Stimulated activated CD8-positive, alpha-beta memory T cell treated with anti-CD3 and anti-CD28 coated beads, Interleukin-7, amount 100 ng/mL, for 24 hours (primary cell): ENCODE measurements at places on chromosomes 2 and 18.

- DNase-seq = no peak
These were observed 99.0 kb downstream of the EFEMP1 start for GRCh38 chr2:55824551-55825096.

GRCh38 chr18:9825571-9826073, 60.2 kb upstream of the TXNDC2 start:
- DNase-seq = no peak

DNA sequence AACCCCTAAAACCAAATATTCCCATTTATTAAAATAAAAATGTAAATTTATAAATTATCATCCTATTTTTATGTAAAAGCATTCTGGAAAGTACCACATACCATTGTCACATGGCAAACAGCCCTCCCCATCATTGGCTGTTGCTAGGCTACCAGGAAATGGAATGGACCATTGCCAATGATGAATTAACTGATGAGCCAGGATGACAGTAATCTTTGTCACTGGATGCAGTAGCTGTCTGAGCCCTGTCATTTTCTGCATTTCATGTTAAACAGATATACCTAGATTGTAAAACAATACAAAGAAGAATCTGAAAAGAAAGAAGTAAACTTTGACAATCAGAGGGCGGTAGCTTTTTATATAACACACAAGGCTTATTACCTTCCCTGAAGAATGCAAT, 641.4 kb downstream of the BCL11A start:
- DNase-seq = no peak

- DNase-seq = no peak
These were observed 255.2 kb downstream of the ACKR3 start for GRCh38 chr2:236824836-236825235.

DNA sequence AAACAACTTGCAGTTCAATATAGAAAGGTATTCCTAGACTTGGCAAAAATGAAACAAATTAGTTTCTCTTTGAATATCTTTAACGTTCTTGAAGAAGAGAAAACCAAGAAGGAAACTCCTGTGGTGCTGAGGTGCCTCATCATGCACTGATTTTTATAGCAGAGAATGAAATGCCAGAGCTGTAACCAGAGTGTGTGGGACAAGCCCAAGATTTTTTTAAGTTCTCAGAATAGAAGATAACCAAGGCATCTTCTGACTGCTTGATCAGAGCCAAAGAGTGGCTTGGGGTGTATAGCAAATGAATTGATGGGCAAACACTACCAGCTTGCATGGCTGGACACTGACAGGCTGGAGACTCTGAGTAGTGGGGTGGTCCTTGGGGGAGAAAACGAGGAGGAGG, 7.9 kb downstream of the FHOD3 start:
- DNase-seq = no peak

DNA sequence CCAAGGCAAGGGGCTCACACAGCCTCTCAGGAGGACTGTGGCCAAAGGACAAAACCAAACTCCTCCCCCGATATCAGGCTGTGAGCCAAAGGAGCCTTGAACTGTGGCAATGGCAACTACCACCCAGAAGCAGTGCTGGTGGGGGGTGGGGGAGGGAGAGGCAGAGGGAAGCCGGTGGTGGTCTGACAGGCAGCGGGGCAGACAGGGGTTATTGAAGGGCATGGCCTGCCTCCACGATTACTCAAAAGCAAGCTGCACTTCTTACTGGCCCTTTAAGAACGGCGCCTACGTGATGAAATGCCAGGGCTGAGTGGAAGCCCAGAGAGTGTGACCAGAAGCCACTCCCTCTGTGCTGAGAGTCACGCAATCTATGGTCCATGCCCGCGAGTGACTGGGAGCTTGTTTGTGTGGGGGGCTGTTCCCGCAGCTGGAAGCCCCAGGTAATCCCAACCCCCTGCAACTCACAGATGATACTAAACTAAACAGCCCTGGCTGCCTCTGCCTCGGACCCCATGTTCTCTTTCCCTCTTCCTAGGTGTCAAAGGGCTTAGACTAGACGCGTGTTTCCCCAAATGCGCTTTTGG, 128.2 kb upstream of the CXCR4 start:
- no peak for DNase-seq

DNA sequence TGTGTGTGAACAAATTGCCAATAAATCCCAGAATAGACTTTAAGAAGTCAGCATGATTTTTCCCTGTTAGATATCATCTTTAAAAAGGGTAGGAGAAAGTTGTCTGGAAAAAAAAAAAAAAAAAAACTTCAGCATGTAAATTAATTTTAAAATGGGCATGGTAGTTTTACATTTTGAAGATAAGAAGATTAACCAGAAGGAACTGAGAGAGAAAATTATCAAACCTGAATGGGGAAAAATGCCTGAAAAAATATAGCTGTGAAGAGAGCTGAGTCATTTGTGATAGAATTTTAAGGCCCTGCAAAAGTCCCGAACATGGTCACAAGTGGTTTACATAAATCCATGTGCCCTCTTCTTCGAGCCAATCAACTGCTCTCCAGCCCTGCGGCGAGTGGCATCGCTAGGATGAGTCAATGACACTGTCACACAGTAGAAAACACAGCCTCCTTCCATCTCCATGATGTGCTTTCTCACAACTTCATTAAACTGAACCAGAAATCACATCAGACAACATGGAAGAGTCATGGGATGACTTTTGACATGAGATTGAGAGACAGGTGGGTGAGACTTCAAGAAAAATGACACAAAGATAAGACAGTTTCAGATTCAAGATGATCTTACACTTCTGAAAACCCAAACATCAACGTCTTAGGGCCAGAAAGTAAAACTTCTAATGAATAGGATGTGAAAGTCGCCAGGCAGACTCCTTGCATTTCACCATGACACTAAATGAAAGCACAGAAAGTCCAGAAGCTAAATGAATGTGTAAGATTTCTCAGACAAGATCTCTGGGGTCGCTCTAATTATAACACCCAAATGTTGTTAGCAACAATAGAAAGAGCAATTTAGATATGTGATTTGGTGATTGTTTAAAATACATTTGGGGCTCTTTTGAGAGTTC, 273.0 kb upstream of the ID2 start:
- DNase-seq = peak; percentile 33

DNA sequence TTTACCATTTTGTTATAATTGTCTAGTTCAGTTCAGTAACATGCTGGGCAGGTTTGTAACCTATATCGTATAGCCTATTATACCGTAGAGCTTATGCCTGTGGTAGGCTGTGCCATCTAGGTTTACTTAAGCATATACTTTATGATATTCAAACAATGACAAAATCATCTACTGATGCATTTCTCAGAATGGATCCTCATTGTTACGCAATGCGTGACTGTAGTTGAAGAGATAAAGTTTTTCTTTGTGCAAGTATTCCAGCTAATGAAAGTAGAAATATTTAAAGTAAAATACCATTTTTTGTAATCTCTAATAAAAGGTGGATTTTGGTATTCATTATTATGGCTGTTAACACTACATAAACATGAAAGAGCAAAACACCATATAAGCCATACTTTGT, 100.2 kb downstream of the LRRTM4 start:
- no peak for DNase-seq

DNA sequence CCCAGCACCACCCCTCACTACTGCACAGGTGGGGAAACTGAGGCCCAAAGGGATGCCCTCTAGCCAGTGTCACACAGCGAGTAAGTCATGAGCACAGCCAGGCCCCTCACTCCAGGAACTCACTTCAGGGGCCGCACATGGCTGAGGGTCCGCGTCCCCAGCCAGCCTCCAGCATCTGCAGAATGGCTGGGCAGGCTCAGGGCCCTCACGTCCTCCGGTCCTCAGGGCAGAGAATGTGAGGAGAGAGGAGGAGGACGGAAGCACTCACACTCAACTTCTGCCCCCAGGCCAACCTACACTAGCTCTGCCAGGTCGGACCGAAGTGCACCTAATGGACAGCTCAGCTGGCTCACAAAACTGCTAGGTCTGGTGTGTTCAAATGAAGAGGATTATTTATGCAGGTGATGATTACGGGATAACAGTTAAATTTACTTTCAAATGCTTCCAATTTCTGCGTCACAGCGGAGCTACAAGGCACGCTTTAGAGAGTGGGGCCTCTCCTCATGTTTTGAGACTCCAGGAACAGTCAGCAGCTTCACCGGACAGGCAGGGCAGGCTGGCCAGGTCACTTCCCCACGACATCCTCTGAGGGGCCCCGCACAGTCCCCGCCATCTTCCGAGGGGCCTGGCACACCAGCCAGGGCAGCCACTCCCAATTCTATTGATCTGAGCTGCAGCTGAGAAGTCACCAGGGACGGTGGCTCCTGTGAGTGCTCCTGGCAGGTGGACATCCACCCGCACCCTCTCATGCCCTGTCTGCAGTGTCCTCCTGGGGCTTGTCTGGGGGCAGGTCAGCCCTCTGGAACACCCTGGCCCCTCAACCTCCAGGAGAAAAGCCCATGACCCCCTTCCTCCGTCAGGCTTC, 26.5 kb downstream of the KIF1A start:
- DNase-seq = no peak

GRCh38 chr2:17515652-17516051, 2.6 kb downstream of the RAD51AP2 start:
- DNase-seq = no peak

GRCh38 chr2:43302182-43302960, 76.0 kb upstream of the ZFP36L2 start:
- no peak for DNase-seq

DNA sequence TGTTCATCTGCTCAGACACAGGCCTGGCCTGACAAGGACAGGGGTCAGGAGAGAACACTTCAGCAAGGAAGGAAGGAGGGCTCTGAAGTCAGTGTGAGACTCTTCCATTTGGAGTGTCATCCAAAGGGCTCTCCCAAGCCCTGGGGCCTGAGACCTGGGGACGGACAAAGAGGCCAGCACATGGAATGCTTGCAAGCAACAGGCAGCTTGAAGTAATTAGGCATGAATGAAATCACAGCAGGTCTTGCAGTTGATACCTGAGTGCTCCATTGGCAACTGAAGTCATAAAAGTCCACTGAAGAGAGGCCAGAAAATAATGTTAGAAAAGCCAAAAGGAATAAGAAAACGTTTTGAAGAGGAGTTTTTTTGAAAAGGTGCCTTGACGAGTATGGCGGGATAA, 231.7 kb downstream of the VAPA start:
- DNase-seq = no peak

DNA sequence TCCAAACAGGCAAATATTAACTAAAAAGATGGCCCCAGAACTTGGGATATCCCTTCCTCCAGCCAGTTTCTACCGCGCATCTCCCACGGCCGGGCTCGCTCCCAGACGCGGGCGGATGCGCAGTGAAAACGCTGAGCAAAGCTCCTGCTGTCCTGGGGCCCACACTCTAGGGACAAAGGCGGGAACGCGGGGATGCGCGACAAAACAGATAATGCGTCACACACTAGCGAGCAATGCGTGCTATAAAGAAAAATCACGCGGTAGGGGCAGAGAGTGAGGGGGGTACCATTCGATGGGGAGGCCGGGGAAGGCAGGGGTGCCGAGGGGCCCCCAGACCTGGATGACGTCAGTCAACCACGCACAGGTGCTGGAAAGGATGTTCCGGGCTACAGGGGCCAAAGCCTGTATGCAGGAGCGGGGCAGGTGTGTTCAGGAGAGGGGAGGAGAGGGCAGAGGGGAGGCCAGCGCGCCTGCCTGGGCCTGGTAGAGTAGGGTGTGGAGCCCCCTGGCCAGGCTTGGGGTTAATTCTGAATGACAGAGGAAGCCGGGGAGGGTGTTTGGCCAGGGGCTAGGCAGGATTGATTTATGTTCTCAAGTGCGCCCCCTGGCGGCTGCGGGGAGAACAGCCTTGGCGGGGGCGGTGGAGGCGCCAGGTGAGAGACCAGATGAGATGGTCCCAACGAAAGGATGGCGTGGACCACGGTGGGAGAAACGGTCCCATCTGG, 14.9 kb upstream of the ITM2C start:
- DNase-seq = peak; percentile 56

DNA sequence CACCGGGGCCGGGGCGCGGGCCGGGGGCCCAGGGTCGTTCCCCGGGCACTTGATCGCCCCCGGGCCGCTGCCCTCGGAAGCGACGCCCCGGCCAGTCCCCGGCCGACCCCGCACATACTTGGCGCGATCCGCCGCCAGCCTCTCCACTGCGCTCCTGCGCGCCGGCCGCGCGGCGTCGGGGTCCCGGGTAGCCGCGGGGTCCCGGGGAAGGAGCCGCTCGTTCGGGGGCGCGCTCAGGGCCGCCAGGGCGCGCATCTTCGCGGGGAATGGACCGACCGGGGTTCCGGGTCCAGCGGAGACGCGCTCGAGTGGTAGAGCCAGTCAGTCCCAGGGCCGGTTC, 204 bp downstream of the FAM110C start:
- DNase-seq = no peak

DNA sequence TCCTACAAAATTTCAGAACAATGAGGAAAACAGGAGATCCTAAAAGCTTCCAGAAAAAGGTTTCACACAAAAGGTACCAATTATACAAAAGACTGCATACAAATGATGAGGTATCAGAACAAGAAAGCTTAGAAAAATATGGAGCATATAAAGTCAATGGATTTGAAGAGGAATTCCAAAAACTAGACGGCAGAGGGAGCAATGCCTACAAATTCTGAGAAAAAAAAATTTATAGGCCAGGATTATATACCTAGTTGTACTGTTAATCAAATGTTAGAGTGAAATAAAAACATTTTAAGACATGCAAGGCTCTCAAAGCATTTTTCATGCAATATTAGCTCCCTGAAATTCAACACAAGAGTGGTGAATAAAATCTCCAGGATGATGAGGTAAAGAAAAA, 106.2 kb downstream of the ZRANB3 start:
- DNase-seq = no peak

DNA sequence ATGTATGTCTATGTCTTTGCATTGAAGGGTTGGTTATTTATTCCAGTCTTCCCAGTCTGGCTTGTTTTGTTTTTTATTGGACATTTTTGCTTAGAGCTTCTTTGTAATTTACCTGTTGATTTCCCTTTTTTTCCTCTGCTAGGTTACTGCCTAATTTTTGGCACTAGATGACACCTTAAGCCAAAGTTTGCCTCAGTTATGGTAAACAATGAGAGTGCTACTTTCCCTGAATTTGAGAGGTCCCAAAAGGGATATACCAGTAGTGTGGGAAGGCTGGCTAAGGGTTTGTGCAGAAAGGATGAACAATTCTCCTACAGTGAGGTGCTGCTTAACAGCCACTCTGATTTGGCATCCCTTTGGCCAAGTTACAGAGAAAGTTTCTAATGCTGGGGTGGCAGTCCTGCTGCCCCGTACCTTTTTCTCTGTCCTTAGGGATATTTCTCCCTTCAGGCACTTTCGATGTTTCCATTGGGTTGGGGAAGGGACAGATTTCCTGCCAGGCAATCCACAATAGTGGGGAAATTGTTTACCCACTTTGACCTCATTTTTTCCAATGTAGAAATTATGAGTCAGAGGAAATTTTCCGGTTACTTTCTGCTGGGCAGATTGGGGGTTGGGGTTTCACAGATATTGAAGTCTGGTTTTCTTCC, 354.9 kb downstream of the PTPRM start:
- DNase-seq = no peak

GRCh38 chr2:126029316-126029715, 626.6 kb upstream of the GYPC start:
- DNase-seq = no peak

DNA sequence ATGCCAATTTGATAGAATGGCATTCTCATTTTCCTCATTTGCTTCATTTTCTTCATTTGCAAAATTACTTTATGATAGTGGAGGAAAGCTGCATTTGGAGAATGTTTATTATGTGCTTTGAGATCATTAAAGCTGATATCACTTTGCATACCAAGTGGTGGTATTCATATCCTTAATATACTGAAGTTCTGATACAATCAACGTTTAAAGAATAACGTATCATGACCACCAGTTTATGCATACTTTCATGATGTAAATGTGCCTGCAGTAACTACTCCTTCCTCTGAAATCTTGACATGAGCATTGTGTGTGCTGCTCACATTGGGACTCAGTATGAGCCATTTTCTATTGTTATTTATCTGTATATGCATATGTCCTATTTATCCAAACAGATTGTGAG, 302.1 kb downstream of the ARHGAP15 start:
- no peak for DNase-seq
